ENCODE measurements at places on chromosomes 6 and 20.

DNA sequence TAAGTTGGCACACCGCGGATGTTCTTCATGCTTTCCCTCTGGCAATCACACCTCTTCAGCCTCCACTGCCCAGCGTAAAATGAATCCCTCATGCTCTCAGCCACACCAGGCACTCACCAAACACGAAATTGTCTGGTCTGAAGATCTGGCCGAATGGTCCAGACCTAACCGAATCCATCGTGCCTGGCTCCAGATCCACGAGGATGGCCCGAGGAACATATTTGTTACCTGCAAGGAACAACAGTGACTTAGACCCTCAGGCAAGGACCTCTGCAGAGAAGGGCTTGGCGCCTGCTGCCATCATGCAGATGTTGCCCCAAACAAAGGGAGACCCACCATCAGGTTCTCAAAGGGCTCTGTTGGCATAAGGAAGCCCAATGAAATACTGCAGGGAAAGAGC lies 1.4 kb downstream of the TUBB2B start:
- no peak for DNase-seq

DNA sequence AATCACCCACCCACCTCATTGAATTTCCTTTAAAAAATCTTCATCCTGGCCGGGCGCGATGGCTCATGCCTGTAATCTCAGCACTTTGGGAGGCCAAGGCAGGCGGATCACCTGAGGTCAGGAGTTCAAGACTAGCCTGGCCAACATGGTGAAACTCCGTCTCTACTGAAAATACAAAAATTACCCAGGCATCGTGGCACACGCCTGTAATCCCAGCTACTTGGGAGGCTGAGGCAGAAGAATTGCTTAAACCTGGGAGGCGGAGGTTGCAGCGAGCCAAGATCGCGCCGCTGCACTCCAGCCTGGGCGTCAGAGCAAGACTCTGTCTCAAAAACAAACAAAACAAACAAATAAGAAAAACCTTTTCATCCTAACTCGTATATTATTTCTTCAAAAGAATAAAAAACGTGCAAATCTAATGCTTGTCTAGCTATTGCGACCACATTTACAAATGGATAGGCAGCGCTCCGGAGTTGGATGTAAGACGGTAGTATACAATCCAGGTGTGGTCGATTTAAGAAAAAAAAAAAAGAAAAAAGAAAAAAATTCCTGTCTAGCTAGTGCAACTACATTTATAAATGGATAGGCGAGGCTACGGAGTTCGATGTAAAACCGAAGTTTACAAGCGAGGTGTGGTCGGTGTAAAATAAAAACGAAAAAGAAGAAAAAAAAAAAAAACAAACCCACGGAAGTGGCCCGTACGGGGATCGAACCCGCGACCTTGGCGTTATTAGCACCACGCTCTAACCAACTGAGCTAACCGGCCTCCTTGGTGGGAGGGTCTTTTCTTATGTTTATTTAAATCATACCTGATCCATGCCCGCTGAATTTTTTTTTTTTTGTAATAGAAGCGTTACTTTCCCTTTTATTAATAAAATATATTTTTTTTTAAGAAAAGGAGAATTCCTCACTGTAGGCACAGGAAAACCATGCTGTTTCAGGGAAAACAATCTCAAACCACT lies 70.7 kb upstream of the PRSS16 start:
- DNase-seq, result peak; percentile 63

- DNase-seq, result no peak
Observed at GRCh38 chr6:71529769-71530168, 241.2 kb downstream of the OGFRL1 start.

GRCh38 chr6:108793516-108794251 lies 54.5 kb upstream of the ARMC2 start:
- DNase-seq, result no peak

DNA sequence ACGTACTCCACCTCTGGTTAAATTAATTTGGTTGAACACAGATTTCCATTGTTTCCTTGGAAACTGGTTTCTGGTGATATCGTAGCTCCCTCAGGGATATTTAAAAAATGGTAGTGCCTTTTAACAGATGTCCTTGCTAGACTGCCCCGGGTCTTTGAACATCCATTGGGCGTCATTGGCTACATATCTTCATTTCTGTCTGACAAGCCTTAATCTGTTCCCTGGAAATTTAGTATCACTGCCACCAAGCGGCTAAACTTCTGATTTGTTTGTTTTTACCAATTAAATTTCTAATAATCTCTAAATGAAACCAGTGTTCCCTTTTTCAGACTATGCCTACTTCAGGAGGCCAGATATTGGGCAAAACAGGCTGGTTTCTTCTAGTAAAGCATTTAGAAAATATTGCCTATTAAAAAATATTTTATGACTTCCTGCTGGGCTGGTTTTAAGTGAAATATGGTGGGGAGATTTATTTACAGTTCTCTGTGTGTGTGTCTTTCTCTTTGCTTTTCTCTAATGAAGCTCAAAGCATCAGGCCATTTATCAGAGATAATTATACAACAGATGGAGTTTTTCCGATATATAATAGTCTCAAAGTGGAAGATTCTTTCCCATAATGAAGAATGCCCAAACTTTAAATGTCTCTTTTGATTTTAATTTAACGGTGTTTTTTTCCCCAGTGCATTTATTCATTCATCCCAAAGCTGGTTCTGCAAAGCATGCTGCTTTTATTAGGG lies 249.5 kb downstream of the ZFAND3 start:
- no peak for DNase-seq

DNA sequence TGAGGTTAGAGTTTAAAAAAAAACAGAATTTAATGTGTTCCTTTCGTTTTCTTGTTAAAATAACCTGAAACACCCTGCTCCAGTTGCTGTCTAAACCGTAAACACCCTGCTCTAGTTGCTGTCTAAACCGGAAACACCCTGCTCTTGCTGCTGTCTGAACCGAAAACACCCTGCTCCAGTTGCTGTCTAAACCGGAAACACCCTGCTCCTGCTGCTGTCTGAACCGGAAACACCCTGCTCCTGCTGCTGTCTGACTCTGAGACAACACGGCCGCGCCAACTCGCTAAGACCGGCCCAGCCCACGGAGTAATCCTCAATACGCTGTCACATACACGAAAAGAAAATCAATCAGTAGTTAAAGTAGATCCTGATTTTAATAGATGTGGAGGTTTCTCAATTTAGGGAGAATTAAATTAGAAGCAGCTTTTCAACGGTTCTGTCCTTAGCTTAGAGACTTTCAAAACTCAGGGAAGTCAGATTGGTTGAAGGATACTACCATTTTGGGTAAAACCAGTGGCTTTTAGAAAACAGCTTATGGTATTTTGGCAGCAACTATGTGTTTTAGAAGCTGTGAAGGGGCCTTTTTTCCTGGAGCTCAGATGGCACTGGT lies 98.3 kb downstream of the RAMACL start:
- DNase-seq, result peak; percentile 58

DNA sequence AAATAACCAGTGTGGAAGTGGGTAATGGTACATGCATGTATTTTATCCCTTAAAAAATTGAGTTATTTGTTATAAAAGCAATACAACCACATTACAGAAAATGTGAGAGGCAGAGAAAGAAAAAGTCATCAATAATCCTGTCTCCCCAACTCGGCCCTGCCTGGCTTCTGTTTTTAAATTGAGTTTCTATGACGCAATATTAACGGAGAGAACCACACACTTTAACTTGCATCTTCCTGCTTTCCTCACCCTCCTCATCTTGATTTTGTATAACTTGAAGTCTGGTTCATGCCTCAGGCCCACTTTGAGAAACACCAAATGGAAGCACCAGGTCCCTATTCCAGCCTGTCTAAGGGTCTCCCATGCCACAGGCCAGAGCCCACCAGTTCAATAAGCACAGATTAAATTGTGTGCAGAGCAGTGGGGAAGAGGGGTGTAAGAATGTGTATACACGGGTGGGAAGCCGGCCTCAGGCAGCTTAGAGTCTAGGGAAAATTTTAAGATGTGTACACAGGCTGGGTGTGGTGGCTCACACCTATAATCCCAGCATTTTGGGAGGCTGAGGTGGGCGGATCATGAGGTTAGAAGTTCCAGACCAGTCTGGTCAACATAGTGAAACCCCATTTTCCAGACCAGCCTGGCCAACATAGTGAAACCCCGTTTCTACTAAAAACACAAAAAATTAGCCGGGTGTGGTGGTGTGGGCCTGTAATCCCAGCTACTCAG lies 15.9 kb downstream of the KCNK5 start:
- DNase-seq, result no peak
